ENCODE measurements at places on chromosomes 5 and 9.

GRCh38 chr9:80040457-80040856 is 468.7 kb downstream of the TLE4 start:
- no peak for DNase-seq

DNA sequence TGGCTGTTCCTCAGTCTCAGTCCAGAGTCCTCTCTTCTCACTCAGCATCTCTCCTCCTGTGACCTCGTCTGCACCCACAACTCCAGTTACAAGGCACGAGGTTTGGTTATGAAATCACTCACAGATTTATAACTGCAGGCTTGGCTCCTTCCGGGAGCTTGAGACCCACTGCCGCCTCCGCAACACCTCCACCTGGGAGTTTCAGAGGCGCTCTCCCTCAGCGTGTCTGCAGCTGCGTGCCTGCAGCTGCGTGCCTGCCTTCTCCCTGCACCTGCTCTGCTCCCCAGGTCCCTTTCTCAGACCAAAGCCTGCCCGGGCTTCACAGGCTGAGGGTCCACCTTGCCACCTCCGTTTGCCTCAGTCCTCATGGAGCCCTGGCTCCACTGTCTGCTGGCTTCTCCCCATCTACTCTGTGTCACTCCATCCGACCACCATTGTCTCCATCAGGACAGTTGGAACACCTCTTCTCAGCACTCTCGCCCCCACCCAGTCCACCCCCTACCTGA is 51.5 kb downstream of the HRH2 start:
- DNase-seq = no peak

- no peak for DNase-seq
Measured at GRCh38 chr5:118371973-118372831, 616.1 kb downstream of the DTWD2 start.

DNA sequence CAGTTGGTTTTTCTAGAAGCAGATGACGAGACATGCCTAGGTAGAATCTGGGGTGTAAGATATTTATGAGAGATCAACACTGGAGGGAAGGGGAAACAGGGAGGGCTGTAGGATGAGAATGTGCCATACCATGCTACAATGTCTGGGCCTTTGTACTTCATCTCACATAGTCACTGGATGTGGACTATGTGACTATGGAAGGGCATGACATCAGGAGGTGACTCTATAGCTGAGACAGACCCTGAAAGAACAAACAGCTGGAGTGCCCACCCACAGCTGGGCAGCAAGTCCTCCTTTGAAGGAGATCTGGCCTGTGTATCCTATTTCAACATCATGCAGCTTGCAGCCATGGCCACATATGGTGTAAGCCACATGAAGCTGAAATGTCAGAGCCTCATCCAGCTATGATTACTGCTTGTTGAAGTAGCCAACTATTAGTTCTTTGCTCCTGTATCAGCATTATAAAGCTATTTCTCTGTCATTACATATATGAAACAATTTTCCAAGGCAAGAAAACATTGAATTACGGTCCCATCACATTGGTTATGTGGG is 46.2 kb upstream of the KIF2A start:
- no peak for DNase-seq

- no peak for DNase-seq
Measured at GRCh38 chr5:91382530-91383026, 539 bp downstream of the ARRDC3 start.

DNA sequence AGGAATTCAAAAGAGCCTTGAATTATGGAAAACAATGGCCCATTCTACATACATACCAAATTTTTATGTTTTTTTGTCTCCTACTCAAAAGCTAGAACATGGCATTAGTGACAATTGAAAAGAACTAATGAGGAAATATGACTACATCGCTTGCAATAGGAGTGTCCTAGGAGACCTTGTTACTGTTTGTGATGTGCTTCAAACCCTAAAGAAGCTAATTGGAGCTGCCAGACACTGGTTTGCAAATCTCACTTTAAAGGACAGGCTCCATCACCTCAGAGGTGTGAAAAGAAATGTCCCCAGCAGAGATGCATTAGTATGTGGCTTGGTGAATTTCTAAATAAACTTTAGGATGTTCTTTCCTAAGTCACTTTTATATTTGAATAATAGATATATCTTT is 354.2 kb upstream of the EFNA5 start:
- no peak for DNase-seq

DNA sequence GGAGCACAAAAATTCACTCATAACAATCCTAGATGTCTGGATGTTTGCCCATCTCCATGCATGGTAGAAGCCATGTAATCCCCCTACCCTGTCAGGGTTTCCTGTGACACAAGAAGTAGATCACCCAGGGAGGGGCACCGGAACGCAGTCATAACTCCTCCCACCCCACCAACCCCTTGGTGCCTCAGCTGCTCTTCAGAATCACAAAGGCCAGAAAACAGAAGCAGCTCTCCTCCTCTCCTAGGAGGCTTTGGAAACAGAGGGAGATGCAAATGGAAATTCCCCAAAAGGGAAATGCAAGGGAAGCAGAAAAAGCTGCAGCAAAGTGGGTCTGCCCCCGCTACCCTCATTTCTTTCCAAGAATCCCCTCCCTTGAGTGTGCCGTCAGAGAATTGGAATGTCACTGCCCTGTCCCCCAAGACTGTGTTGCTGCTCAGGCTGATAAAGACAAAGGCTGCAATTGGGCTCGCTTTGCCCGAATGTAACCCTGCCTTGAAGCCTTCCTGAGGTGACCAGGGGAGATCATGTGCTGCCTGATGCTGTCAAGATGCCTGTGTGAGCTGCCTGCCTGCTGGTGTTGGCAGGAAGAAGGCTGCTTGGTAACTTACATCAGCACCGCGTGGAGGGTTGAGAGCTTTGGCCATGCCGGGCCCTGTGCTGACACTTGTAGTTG is 65.5 kb upstream of the ABCA1 start:
- no peak for DNase-seq

DNA sequence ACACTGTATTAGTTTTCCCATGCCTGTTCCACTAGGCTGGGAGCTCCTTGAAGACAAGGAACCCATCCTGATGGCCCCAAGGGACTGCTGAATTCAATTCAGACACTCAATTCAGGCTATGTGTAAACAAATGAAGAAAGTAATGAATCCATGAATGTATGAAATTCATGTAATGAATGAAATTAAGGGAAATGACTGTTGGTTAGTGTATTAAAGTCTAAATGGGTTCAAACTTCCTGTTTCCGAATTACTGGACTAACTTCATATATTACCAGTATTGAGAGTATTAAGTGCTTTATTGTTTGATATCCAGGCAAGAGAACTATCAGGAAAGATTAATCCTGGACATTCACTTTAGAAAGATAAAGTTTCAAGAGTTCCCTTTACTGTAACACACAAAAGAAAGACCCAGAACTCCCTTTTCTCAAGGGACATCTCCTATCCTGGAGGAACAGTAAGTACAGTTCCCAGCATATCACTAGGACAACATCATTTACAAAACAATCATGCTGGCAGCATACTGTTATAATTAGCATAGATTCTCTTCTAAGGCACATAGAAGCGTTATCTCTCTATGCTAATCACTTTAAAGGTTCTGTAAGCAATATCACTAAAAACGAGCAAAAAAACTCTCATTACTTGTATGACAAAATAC is 28.5 kb upstream of the IFNK start:
- no peak for DNase-seq

DNA sequence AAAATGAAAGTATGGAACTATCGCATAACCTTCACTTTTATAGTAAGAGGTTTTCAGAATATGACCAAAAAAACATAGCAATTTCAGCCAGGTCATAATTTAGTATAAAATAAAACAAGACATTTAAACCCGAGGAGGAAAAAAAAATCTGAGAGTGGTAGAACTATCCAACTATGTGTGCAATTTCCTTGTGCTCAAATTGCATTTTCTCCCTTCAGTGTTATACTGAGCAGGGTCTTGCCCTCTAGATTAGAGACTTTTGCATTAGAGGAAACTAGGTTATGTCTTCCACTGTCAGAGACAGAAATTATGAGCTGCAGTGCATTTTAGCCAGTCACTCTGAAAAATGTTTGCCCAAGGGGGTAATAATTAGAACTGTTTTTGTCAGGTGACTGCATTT is 330.6 kb downstream of the NR2F1-AS1 start:
- no peak for DNase-seq

DNA sequence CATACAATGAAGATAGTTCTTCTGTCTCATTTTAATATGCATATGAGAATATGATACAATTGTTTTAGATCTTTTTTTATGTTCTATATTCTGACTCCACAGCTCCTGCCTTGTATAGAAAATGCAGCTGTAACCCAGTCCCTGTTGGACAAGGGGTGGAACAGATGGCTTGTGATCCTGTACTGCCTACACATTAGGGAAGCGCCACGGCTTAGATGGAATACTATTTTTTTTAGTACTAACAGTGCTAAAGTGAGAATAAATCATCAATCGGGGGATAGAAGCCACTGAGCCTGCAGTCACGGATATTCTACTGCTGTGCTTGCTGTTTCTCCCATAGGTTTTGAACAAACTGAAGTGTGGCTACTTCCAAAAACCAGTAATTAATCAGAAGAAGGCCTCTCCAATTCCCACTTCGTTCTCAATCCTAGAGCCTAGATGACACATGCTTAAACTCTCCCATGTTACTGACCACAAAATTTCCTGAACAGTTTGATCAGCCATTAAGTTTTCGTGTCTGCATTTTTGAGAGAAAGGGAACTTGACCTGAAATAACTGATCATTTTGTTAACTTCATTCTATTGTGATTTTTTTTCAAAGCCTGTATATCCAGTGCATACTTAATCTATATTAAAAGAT is 150.3 kb downstream of the CDH18 start:
- no peak for DNase-seq

GRCh38 chr5:68565427-68565826 is 349.9 kb downstream of the PIK3R1 start:
- no peak for DNase-seq

DNA sequence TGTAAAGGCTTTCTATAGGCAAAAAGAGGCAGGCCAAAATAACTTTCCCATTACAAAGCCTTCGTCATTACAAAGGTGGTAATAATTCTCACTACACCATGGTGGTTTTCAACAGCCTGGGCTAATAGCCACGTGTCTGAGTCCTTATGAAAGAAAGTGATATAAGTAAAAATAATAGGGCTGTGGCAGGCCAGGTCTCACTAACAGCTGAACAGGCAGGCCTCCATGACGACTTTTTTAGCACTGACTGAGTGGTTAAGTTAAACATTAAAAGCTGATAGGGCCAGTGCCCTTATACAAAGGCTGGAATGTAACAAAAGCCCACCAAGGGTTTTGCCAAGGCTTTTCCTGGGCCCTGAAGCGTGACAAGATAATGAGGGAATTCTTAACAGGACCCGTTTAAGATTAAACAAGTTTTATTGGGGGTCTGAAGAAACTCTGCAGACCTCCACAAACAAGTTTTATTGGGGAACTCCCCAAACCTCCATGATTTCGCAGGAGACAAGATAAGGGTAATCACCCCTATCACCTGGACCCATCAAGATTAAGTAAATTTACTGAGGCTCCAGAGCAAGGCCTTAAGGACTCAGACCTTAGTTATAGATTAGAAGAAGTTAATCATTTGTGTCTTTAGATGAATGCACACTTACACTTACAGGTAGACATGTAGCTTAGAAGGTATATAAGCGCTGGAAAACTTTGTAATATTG is 412.9 kb downstream of the CHSY3 start:
- no peak for DNase-seq

- no peak for DNase-seq
Measured at GRCh38 chr5:179385914-179386313, 40.7 kb upstream of the ADAMTS2 start.

DNA sequence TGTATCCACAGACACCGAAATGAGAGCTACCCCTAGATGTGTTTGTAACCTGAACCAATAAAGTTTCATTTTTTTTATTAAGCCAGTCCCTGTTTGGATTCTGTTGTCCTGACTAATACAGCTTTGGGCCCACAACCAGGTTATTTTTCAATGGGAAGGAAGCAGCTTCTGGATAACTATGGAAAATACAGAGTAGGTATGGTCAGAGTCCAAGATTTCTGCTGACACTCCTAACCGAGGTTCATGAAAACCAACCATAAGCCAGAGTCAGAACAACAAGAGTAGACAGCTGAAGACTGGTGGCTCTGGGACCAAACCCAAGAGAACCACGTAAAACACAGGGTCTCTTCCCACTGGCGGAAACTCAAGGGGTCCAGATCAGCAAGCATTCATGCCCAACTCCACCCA is 10.8 kb downstream of the KLF9 start:
- no peak for DNase-seq

DNA sequence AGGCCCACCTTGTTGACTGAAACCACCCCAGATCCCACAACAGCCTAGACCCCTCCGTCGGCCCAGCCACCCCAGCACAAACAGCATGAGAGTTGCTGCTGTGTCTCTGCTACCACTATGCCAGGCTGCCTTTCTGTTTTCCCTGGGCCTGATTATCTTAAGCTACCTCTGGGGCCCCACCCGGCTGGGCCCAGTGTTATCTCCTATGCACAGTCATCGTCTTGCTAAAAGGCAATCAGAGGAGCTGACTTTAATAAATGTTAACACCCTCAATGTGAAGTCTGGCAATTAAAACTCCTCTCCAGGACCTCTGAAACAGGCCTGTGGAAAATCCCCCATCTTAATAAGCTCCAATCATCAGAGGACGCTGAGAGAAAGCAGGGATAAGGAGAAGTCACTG is 144.9 kb downstream of the FAM114A2 start:
- no peak for DNase-seq

- no peak for DNase-seq
Measured at GRCh38 chr9:114072184-114073140, 5.6 kb downstream of the AMBP start.

GRCh38 chr5:72505539-72506157 is 1.6 kb downstream of the ZNF366 start:
- no peak for DNase-seq

GRCh38 chr9:97675655-97676054 is 21.5 kb downstream of the XPA start:
- no peak for DNase-seq

GRCh38 chr9:116855881-116856662 is 169.0 kb downstream of the TRIM32 start:
- no peak for DNase-seq

DNA sequence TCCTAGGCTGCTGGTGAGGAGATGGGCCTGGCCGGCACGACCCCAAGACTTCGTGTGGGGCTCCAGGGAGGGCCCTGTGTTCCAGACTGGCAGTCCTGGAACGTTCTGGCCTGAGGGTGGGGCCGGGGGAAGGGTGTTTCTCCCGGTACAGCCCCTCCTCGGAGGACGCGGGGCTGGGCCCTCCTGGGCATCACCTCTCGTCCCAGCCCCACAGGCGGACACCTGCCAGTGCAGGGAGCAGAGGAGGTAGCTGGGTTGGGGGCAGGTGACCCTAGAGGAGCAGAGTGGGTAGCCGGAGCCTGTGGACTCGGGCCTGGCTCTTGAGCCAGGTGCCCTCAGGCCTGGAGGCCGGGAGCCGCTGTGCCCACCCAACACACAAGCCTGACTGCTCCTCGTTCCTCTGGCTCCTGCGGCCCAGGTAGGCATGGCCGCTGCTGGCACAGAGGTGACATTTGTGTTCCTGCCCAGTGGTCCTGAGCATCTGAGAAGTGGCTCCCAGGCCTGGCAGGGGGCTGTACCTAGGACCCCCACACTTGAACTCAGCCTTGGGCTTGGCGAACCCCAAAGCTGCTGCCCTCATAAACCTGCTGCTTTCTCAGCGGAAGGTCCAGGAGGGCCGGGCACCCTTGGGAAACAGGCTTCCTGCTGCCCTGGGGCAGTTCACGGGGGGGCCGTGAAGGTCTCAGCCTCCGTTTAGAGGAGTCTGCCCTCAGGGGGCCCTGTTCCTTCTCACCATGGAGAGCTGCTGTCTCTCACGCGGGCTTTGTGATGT is 817 bp downstream of the SLC6A19 start:
- no peak for DNase-seq

GRCh38 chr5:137375741-137376526 is 123.2 kb downstream of the SPOCK1 start:
- no peak for DNase-seq

- peak; percentile 5 for DNase-seq
Measured at GRCh38 chr5:59799668-59800346, 93.7 kb downstream of the PDE4D start.
